ENCODE measurements at places on chromosomes 1 and 21.
A peak's percentile ranks its signal among the peaks of the same experiment; 100 is the strongest.

DNA sequence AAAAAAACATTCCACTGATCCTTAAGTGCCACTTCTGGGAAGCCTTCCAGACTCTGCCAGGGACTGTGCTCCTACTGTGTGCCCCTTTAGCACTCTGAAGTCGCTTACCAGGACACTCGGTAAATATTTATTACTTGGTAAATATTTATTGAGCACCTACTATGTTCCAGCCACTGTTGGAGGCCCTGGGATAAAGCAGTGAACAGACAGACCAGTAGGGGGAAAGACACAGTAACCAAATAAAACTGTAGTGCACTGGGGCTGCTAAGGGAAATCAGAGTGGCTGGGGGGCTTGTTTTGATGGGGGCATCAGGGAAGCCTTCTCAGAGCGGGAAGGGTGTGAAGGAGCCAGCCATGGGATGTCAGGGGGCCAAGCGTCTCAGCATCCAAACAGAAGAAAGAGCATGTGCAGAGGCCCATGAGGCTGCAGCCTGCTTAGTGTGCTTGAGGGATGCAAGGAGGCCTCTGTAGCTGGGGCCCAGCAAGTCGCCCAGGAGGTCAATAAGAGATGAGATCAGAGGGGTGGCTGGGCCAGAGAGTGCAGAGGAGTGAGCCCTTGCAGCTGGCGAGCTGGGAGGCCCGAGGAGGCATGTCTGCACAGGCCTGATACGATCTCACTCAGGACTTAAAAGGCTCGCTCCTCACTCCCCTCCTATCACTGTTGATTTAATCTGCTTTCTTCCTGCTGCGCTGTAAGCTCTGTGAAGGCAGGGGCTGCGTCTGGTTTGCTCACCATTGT is 28.6 kb downstream of the KAZN start:
- no peak for DNase-seq

DNA sequence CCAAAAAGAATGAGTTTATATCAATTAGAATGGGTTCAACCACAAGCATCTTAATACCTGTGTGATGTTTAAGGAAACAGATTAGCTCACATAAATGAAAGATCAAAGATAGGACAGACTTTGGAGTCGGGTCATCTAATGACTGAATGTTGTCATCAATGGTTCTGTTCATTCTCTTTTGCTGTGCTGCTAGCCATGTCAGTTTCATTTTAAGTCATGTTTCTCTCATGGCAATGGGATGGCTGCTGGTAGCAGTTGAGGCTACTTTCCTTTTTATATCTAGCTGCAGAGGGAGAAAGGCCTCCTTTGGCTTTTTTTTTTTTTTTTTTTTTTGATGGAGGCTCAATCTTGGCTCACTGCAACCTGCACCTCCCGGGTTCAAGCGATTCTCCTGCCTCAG is 86.9 kb upstream of the SPAG17 start:
- no peak for DNase-seq

GRCh38 chr1:60825593-60825992 is 256.8 kb upstream of the NFIA start:
- DNase-seq, result no peak

DNA sequence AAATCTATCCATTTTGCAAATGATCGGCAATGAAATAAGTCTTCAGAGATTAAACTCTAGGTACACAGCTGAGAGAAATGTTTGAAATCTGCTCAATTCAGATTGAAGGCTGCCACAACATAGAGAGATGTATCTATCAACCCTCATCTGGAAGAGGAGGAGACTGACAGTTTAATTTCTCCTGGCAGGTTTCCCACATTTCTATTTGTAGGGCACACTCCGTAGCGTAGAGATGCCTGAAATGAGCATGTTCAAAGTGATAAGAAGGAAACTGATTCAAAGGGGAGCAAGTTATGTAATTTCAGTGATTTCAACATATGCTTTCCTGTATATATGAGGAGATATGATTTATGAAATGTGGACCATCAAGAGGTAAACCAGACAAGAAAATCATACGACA is 44.1 kb downstream of the NIBAN1 start:
- no peak for DNase-seq

DNA sequence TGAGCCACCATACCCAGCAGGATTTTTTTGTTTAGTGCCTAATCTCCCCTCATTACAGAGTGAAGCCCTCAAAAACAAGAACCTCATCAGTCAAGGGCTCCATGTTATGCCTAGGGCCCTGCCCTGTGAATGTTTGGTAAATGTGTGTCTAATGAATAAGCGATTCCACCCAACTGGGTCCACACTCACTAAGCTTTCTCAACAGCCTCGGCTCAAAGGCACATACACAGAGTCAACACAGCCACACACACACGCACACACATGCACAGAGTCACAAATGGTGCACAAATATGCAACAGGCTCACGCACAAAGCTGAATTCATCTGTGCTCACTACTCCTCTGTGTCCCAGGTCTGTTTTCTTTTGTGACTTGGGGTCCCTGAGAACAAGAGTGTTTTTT is 11.7 kb upstream of the SYNC start:
- DNase-seq, result no peak

DNA sequence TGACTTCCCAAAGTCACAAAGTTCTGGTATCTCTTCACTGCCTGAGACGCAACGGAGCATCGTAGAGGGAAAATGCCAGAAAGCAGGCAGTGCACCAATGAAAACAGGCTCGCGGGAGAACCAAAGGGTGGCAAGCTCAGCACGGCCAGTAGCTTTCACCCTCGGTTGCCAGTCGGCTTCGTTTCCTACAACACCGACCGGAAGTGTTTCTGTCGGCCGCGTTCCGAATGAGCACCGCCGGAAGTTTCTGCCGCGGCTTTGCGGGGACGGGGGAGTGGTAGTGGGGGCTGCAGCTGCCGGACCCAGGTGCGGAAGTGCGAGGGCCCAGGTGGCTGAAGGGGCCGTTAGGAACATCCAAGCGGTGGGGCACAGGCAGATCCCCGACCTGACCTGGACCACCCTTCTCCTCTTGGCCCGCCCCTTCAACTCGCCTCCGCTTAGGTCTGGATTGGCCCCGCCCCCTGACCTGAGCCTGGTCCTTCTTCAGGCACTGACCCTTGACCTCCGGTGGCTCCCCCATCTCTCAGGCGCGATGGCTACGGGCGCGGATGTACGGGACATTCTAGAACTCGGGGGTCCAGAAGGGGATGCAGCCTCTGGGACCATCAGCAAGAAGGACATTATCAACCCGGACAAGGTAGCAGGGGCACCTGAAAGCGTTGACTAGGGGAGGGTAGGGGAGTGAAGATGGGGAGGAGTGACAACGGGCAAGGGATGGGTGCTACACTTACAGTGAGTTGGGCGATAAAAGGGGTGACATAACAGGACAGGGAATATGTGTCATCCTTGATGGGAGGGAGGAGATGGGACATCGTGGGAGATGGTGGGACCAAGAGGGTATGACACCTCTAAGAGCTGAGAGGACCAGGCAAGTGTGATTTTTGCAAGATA is at the start of gene DMAP1:
Gene DMAP1, plus strand, starts transcription at position 250 of the 891 bp plus-strand sequence. Its CDS starts 283 bp downstream, at position 533.
- DNase-seq, result peak; percentile 79

DNA sequence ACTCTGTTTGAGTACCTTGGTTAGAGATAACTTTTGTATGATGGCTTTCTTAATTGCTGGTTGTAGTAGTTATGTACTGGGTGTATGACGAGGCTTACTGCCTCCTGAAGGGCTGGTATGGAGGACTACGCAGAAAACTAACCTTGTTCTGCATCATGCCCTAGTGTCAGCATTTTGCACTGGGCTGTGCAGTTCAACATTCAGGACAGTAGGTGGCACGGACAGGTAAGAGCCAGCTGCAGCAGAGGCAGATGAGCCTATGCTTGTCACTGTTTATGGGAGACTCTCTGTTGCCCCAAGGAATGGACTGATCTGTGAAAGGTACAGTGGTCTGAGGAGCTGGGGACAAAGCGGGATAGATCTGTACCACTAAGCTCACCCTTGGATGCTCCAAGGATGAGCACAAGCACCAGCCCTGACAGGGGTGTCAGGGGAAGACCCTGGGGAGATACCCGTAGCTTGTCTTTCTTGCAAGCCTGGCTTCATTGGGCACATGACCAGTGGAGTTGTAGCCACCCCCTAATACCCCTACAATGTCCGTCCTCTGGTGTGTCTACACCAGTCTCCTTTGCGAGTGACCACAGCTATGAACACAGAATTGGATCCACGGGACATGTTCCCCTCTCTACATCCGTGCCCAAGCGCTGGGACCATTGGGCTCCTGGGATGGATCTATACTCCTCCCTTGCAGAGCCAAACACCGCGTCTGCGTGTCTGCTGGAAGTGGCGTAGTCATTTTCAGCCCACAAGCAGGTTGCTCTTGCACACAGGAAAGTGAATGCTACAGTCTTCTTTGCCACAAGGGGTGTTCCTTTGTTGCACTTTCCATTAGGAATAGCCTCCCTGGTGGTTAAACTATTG is 51.1 kb upstream of the CFHR3 start:
- DNase-seq, result peak; percentile 8

GRCh38 chr1:8598060-8598724 is 219.2 kb downstream of the RERE start:
- DNase-seq, result peak; percentile 47

DNA sequence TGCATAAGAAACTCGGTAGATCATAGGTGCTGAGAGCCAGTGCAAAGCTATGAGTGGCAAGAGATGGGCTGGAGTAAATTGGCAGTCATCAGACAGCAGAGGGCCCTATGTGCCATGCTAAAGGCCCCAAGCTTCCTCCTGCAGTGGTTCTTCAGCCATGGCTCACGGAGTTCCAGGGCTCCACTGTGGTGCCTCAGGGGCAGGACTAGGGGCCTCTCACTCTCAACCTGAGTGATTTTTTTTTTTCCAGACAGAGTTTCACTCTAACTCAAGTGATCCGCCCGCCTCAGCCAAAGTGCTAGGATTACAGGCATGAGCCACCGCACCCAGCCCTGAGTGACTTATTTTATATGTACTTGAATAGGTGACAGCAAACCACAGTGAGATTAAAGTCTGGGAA is 10.4 kb upstream of the GJA8 start:
- DNase-seq, result peak; percentile 19

DNA sequence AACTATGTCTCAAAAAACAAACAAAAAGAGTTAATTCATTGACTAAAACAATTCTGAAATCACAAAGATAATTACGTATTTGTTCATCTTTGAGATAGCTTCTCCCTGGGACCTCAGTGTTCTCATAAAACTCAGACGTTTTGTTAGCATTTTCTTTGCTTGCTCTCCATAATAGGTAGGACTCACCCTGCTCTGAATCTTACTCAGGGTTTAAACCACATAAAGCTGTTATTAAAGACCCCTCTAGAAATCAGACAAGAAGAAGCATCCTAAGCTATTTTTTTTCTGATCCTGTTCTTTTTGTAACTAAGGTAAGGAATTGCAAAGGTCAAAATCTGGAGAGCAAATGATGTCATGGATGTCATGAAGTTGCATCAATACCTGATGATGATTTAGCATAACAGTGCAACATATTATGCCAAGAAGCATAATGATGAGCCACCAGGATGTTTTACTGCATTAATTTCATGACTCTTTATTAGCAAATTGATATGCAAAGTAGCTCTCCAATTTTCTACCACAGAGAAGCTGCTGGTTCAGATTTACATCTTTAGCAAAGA is 2.4 kb downstream of the FBXO42 start:
- DNase-seq, result no peak

GRCh38 chr1:234139966-234140365 is 233.3 kb upstream of the COA6 start:
- DNase-seq, result peak; percentile 30

- no peak for DNase-seq
Measured at GRCh38 chr1:241624935-241625334, 15.2 kb downstream of the CHML start.

DNA sequence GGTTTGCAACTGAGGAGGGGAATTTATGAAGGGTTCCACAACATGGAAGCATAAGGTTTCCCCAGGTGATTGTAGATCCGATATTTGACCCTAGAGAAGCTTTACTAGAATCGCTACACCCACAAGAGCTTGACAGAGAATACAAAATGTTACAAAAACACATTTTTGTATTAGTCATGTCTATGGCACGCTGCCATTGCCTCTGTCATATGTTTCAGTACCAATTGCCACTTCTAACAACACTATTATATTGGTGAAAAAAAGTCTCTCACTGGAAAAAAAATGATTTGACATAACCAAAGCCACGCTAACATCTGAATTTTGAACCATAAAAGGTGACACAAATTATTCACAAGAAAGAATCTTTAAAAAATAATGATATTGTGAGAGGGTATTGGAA is 214.5 kb downstream of the KCNT2 start:
- DNase-seq, result peak; percentile 11

DNA sequence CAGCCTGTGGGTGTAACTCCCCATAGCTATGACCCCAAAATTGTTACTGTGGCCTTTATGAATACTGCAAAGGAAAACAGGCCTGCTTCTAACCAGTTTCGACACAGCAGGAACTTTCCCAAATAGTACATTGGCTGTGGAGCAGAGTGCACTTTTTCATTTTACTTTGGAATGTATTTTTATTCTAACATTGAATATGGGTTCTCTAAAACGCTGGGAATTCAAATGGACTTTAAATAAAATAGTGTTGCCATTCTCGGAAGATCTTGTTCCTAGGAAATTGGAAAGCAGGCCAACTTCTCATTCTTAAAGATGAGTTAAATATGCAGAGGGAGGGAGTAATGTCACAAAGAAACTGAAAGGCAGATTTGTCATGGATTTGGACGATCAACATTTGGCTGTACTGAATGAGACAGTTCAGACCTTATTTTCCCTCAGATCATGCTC is 39.6 kb upstream of the ARHGAP29 start:
- no peak for DNase-seq

DNA sequence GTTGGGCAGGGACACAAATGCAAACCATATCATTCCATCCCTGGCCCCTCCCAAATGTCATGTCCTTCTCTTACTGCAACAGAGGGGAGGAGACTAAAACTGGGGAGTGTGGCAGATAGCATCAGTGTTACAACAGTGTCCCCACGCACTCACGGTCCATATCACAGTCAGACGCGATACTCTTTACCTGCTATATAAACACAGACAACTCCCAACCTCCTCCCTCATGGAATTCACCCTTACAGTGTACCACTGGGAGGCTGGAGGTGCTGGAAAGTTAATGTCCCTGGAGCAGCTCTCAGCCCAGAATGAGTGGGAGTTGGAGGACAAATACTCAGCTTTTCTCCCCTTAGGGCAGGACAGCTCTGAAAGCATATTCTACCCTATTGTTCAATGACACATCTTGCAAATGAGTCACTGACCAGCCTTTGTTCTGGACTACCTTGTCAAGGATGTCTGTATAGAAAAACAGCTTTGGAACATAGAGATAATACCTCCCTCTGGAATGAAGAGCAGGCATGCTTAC is 445.9 kb downstream of the SETD4 start:
- DNase-seq, result peak; percentile 32

GRCh38 chr1:34266127-34266951 is 89.6 kb downstream of the C1orf94 start:
- no peak for DNase-seq

- DNase-seq, result peak; percentile 31
Measured at GRCh38 chr1:15181564-15181963, 28.0 kb downstream of the TMEM51 start.

GRCh38 chr1:87224201-87224600 is 104.5 kb upstream of the LMO4 start:
- peak; percentile 97 for DNase-seq

- no peak for DNase-seq
Measured at GRCh38 chr1:204575221-204576190, 59.3 kb downstream of the MDM4 start.
